ENCODE measurements at places on chromosomes 12 and 14.

GRCh38 chr14:104689881-104690711 lies 678 bp downstream of the INF2 start:
- DNase-seq = no peak

GRCh38 chr14:58782011-58782410 lies 144.2 kb downstream of the DACT1 start:
- no peak for DNase-seq

DNA sequence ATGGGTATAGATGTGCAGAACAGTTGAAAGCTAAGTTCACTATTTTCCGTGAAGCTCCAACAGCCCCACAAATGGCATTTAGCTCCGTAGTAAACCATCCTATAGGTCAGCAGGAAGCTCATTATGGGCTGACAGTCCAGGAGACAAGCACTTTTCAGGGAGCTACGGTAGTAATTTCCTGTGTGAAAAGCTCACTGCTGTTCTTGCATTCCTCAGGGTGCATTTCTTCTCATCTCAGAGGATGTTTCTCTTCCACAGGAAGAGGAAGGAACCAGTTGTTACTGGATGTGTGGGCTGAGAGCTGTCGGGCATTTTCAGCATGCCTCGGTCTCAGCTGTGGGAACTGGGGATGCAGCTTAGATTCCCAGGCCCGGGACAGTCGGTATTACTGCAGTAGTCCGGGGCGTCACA lies 72.8 kb downstream of the GALNT4 start:
- no peak for DNase-seq

GRCh38 chr14:68784226-68784910 lies 8.5 kb downstream of the ZFP36L1 start:
- no peak for DNase-seq

DNA sequence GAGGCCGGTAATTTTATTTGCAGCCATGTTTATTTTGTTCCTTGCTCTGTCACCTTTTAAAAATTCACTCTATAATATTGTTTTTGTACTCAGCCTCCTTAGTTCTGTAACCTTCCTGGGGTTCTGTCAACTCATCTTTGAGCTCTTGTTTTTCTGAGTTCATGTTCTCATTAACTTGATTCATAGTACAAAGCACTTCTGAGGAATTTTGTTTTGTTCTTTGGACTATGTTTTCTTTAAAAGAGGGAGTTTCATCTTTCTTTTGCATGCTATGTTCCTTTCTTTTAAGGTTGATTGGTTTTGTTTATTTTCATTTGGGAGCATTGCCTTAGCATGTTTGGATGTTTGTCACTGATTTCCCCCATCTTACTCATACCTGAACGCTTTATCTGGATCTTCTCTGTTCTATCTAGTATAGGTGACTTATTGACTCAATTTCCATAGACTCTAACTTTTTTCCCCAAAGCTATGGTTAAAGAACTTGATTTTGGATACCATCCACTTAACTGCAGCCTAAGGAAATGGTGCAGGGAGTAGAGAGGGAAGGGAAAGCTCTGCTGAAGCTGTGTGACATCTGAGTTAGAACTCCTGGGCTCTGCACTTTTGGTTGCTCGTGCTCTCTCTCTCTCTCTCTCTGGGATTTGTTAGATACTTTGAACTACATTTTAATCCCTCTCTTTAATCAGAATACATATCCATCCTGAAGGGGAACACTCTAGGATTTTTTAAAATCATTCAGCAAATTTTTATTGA lies 268.5 kb downstream of the PAWR start:
- no peak for DNase-seq

DNA sequence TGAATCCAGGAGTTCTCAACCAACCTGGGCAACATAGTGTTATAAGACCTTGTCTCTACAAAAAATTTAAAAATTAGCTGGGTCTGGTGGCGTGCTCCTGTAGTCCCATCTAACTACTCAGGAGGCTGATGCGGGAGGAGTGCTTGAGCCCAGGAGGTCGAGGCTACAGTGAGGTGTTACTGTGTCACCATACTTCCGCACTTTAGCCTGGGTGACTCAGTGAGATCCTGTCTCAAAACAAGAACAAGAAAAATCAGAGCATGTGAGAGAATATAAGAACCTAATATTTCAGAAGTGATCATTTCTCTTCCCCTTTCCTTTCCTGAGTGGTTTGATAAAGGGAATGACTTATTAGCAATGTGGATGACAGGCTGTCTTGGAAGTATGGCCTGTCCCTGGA lies 9.5 kb downstream of the TRAF3 start:
- DNase-seq = no peak

Measured in left forelimb (tissue), 1 donor.